A549 treated with RU486 at 1 μM for 4 hours (cell line): ENCODE measurements at places on chromosomes 7 and 10. TPM values are rescaled to one million over a fixed set of nuclear protein-coding genes. Genes with fewer than 3 reads are reported as not detected.

The KLF14 gene
- total RNA-seq: 0.05 to 0.06 TPM in 2 of 5 replicates, not detected in the others

The LRRD1 gene
- not detected in 5 replicates for total RNA-seq

The PIK3AP1 gene
- 0.57 to 0.92 TPM (median 0.79 TPM) in 5 replicates for total RNA-seq

The SEMA3D gene
- total RNA-seq: 0.03 to 0.09 TPM in 2 of 5 replicates, not detected in the others

The ZMIZ1 gene
- total RNA-seq: 54.7 to 68.0 TPM (median 62.1 TPM) in 5 replicates

The NT5C2 gene
- 71.5 to 95.9 TPM (median 83.3 TPM) in 5 replicates for total RNA-seq

The RAMP3 gene
- total RNA-seq: not detected in 5 replicates

The LRRC4 gene
- not detected in 5 replicates for total RNA-seq

The CALHM3 gene
- 0.35 to 0.53 TPM (median 0.41 TPM) in 5 replicates for total RNA-seq

The NAT16 gene
- 0.06 to 0.15 TPM (median 0.14 TPM) in 5 replicates for total RNA-seq

The OPN1SW gene
- total RNA-seq: not detected in 5 replicates

The UCN3 gene
- not detected in 5 replicates for total RNA-seq
